ENCODE measurements at places on chromosomes 12 and 14. TPM values are rescaled to one million over a fixed set of nuclear protein-coding genes. Genes with fewer than 3 reads are reported as not detected.

MFAP5 gene
- 121 TPM for total RNA-seq

RNASE4 gene
- total RNA-seq = 138 TPM

SLCO1B1 gene
- not detected for total RNA-seq

CAPZA3 gene
- not detected for total RNA-seq

BRAP gene
- 19.5 TPM for total RNA-seq

AP1G2 gene
- 29.6 TPM for total RNA-seq

RD3L gene
- not detected for total RNA-seq

LMNTD1 gene
- not detected for total RNA-seq

KCNMB4 gene
- 6.4 TPM for total RNA-seq

EXOC3L4 gene
- 1.8 TPM for total RNA-seq

TAS2R30 gene
- 10.5 TPM for total RNA-seq

MYO1A gene
- total RNA-seq = 7.2 TPM

PLBD1 gene
- total RNA-seq = 16.2 TPM

GALNT9 gene
- 5.0 TPM for total RNA-seq

SCNN1A gene
- 7.2 TPM for total RNA-seq

GPR84 gene
- 0.54 TPM for total RNA-seq

DTX1 gene
- total RNA-seq = 2.9 TPM

HELB gene
- total RNA-seq = 5.3 TPM

GPR33 gene
- total RNA-seq = not detected

CD9 gene
- 453 TPM for total RNA-seq

NANOG gene
- under 0.01 TPM for total RNA-seq

IL31 gene
- not detected for total RNA-seq

GPR68 gene
- total RNA-seq = 1.7 TPM

ARG2 gene
- total RNA-seq = 5.8 TPM

CPNE6 gene
- total RNA-seq = 2.9 TPM

COX8C gene
- total RNA-seq = not detected

SLC2A3 gene
- 12.8 TPM for total RNA-seq

CLEC6A gene
- total RNA-seq = not detected

RGS6 gene
- 1.4 TPM for total RNA-seq

IL26 gene
- not detected for total RNA-seq

WNT1 gene
- not detected for total RNA-seq

MAX gene
- 67.4 TPM for total RNA-seq

FOXN4 gene
- 1.9 TPM for total RNA-seq

GTF2A1 gene
- total RNA-seq = 21.8 TPM

OASL gene
- under 0.01 TPM for total RNA-seq

PRKD1 gene
- 25.7 TPM for total RNA-seq

TC2N gene
- 49.2 TPM for total RNA-seq

TPPP2 gene
- total RNA-seq = not detected

USP5 gene
- total RNA-seq = 37.1 TPM

OAS2 gene
- 5.7 TPM for total RNA-seq

TEX52 gene
- not detected for total RNA-seq

NFE2 gene
- total RNA-seq = not detected

All from sigmoid colon (tissue), 7 donors.